Epithelial cell of proximal tubule (primary cell): ENCODE measurements at places on chromosomes 3 and 15.

GRCh38 chr3:148604270-148605085 is 93.2 kb upstream of the AGTR1 start:
- no peak for DNase-seq

DNA sequence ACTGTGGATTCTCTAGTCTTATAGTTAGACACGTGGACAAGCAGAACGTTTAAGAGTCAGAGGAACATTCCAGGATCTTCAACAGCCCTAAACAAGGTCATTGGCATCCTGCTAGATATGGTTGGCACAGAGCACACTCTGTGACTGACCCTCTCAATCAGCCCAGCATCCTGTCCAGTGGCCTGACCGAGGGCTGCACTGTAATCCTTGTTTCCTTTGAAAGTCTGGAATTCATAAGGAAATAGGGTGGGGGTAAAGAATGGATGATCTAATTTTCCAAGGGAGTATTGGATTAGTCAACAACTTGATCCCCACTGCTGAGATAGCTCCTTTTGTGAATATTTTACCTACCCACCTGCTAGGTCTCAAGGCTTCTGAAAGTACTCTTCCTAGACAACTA is 94.5 kb upstream of the DLG1 start:
- DNase-seq = peak; percentile 37

DNA sequence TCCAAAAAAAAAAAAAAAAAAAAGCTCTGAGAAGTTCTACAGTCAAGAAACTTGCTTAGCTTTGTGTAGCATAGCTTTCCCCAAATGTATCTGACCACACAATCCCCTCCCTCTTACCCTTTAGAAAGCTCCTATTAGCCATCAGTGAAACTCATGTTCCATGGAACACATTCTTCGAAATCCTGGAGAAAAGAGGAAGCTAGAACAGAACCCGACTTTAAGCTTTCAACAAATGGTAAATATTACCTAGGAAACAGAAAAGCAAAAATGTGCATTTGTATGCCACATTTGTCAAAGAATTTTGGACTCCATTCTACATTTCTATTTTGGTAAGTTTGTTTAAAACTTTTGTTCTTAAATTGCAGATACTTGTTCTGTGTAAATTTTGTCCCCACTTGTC is 17.4 kb upstream of the CRTC3 start:
- no peak for DNase-seq

- no peak for DNase-seq
Observed at GRCh38 chr15:98865397-98866339, 141.9 kb downstream of the PGPEP1L start.

DNA sequence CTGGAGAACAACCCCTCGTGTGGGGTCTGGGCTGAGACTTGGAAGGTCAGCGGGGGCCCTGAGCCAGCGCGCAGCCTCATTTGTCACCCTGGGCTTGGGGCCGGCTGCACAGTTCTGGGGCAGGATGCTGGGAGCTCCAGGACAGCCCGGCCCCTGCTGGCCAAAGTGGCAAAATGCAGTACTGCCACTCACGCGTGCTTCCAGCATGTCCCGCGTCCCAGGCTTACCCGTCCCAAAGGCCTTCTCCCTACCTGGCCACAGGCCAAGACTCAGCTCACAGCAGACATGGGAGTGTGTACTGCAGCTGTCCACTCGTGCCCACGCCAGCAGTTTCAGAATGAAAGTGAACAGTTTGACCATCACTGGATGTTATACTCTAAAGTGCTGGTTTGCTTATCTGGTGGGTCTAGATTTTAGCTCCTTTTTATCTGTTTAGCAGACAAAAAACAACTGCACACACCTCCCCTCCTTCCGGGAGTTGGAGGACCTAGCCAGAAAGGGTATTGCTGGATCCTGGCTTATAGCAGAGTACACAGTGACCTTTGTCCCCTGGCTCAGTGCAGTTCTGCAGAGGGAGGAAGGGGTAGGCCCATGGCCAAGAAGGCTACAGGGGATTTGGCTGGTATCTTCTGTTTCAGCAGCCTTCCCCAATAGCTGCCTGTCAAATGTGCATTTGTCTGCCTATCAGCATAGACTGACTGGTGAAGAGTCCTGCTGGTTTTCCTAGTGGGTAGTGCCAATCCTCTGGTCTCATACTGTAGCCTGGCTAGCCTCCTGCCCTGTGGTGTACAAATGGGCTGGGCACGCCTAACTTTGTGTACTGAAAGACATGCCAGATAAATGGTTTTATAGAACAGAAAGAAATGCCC is 23.2 kb upstream of the IP6K2 start:
- no peak for DNase-seq

DNA sequence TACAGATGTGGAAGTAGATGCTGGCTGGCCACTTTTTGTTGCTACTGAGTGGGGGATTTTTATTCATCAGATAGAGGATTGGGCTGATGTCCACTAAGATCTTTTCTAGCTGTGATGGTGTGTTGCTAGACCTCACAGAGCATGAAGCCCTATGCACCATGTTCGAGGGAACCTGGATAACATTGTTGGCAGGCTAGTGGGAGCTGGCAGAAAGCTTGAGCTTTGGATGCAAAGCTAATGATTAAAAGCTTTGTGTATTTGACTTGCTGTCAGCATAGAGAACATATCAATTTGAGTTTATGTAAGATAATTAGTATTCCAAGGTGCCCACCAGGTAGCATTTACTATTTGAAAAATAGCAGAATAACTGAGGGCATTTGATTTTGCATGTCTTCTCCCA is 59.1 kb downstream of the ST6GAL1 start:
- DNase-seq = no peak

GRCh38 chr3:186380622-186381380 is 18.8 kb upstream of the DGKG start:
- no peak for DNase-seq

DNA sequence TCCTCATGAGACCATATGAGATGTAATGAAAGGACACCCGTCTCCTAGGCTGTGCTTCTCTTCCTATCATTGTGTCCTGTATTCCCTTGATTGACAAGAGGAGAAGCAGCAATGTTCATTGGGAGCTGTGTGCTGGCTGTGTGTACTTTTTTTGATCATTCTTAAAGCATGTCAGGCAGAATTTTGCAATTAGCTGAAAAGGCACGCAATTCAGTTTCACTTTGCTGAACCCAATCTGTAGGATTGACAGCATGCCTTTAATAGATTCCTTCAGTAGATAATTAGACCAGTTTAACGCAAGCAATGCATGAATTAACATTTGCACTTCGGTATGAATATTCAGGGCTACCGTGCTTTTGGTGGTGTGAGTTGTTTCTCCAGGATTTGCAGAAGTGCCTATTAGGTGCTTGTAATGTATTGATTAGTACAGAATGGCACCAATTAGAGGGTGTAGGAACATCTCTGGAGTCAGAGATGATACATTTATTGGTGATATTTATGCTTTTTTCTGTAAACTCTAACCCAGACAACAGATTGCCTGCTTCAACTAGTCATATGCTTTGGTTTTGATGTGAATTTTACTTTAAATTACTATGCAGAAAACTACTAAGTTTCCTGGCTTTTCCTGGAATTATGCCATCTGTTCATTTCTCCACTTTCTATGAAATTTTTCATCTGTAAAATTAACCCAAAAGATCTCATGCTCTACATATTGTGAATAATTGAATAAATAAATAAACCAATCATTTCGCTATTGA is 114.3 kb downstream of the NSUN3 start:
- no peak for DNase-seq

DNA sequence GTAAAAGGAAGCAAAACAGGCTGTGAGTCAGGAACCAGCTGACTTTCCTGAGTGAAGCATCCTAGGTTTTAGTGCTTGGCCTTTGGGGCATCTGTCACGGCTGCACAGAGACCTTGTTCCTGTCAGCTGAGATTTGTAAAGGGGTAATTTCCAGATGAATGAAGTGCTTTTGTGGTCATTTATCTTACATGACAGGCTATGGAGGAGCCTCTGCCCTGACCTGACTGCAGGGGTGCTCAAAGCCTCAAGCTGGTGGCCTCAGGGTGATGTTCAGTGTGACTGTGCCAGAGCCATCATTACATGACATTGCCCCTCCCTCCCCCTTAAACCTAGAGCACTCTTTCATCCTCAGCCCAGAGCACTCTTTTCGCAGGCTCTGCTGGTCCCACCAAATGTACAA is 132.5 kb downstream of the ARNT2 start:
- DNase-seq = no peak

DNA sequence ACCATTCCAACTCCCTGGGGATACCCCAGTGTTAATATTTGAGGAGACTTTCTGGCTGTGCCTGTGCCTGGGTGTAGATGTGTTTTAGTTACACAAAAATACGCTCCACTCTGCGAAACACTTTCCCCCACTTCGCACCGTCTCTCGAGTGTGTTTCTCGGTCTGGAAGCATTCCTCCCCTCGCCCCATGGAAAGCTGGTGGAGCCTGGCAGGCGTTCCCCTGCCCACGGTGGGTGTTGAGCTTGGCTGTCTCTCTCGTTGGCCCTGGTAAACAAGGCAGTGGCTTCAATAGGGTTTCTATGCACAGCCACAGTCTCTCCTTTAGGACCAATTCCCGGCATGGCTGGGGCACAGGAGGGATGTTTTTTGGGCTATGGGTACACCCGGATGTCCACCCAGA is 19.3 kb downstream of the IQSEC1 start:
- no peak for DNase-seq

GRCh38 chr3:2879023-2879422 is 231.2 kb downstream of the IL5RA start:
- no peak for DNase-seq

DNA sequence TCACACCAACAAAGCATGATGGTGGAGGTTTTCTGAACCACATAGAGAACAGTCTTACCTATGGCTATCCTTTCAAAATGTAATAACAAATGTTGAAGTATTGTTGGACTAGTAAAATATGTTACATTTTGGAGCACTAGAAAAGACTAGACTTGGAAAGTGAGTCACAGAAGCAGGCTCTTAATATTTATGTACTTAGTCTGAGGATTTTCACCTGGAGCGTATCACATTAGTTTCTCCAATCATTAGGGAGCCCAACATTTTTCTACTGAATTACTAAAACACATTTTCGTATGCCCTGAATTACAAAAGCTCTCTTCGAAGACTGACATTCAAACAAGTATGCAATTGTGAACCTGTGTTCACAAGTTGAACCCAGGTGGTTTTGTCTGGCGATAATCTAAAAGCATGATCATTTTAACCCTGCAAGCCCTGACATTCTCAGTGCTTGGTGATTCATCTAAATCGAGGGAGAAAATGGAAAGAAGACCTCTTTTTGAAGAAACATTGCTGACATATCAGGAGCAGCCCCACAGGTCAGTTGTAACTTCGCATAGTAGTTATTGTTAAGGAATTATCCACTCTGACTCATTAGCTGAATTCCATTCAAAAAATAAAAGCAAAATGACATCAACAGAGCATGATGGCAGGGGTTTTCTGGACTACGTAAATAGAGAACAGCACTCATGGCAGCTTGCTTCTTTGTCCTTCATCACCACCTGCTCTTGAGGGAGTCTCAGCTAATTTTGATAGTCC is 679.8 kb upstream of the NECTIN3 start:
- DNase-seq = no peak

- DNase-seq = no peak
Observed at GRCh38 chr3:73419179-73419803, 205.4 kb downstream of the PDZRN3 start.

DNA sequence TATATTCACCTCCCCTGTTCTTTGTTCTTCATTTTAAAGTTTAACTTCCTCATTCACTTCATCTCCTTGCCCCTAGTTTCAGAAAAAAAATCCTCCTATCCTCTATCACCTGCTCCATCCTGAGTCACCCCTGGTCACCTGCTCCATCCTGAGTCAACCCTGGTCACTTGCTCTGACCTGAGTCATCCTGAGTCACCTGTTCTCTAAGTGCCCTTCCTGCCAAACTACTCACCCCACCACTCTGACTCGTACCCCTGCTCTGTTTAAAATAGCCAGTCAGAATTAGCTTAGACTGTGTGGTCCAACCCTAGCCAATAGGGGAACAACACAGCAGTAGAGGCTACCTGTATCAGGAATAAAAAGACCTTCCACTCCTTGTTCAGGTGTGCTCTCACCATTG is 716.9 kb downstream of the ZBBX start:
- peak; percentile 39 for DNase-seq

DNA sequence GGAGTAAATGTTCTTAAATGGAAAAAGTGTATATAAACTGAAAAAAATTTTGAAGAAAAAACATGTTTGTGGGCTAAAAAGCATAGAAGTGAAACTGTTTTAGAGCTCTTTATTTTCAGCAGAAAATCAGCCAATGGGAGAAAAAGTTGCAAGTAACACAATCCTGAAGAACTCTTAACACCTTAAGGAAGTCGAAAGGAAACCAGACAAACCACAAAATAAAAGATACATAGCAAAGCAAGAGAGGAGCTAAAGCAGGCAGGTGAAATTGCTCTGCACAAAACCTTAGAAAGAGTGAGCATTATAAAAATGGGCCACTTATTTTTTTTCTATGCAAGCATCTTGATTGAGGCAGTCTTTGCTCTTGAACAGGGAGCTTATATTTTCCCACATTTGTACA is 300.5 kb downstream of the RAP2B start:
- DNase-seq = no peak

DNA sequence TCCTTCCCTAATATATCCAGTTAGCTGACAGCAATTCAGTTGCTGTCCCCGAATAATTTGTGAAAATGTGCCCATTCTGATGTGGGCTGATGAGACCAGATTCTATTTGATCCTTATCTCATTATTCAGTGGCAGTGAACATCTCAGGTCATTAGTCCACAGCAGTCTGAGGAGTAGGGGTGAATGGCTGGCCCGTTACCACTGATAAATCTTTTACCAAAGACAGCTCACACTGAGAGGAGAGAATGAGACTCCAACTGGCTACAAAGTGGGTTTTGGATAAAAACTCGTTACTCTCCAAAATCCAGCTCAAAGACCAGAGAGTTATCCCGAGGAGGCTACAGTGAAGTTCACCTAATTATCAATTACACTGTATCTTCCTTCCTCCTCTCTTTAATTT is 189.7 kb downstream of the TUSC7 start:
- DNase-seq = no peak

DNA sequence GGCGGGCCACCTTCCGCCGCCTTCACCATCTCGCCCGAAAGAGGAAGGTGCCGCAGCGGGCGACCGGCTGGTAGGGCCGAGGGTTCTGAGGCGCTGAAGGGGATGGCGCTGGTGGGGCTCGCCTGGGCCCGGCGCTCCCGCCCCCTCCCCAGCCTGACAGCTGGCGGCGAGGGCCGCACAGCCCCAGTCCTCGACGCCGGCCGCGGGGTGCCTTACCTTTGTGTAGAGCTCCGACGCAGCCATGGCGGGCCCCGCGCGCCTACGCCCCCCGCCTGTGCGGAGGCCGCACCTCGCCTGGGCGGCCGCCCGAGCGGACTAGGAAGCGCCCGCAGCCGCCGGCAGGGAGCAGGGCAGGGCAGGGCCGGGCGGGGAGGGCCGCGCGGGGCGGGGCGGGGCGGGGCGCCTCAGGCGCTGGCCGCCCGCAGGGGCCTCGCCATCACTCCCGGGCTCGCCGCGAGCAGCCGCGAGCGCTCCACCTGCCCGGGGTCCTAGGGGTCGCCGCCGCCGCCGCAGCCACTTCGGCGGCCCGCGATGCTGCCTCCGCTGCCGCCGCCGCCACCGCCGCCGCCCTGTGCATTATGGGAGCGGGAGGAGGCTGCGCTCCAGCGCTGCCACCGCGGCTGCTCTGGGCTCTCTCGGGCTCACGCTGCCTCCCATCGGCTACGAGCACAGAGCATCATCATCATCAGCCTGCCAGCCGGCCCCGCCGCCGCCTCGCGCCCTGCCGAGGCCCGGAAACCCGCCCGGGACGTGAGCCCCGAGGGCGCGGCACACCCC is at the start of gene MYO5A:
Gene MYO5A, minus strand, starts transcription at position 317 of the 777 bp plus-strand sequence. Its CDS starts 74 bp downstream, at position 243.
- DNase-seq = no peak
